ENCODE measurements at places on chromosomes 11 and 22. TPM values are rescaled to one million over a fixed set of nuclear protein-coding genes. Genes with fewer than 3 reads are reported as not detected.

IGSF9B gene
- 0.29 TPM for total RNA-seq

C11orf86 gene
- total RNA-seq = not detected

DTX4 gene
- 7.8 TPM for total RNA-seq

CHST1 gene
- 90.7 TPM for total RNA-seq

TOM1 gene
- total RNA-seq = 45.3 TPM

PANX3 gene
- total RNA-seq = not detected

MISFA gene
- total RNA-seq = 2.9 TPM

DCDC1 gene
- under 0.01 TPM for total RNA-seq

RAG1 gene
- 1.9 TPM for total RNA-seq

LRRC4C gene
- total RNA-seq = not detected

GPR137 gene
- 16.3 TPM for total RNA-seq

ASRGL1 gene
- 16.7 TPM for total RNA-seq

A4GALT gene
- 36.3 TPM for total RNA-seq

TMEM184B gene
- total RNA-seq = 65.0 TPM

MMP8 gene
- not detected for total RNA-seq

SEC14L6 gene
- 0.19 TPM for total RNA-seq

WNT11 gene
- total RNA-seq = not detected

CEP57 gene
- 34.2 TPM for total RNA-seq

DDTL gene
- 1.3 TPM for total RNA-seq

SLC25A18 gene
- total RNA-seq = not detected

SMTNL1 gene
- total RNA-seq = not detected

TMEM191B gene
- total RNA-seq = 0.19 TPM

CCDC73 gene
- total RNA-seq = not detected

TEX54 gene
- total RNA-seq = 0.98 TPM

TRMT2A gene
- total RNA-seq = 47.4 TPM

INSC gene
- total RNA-seq = not detected

ROBO4 gene
- total RNA-seq = 745 TPM

PLA2G6 gene
- total RNA-seq = 2.9 TPM

DMC1 gene
- 0.96 TPM for total RNA-seq

NPTXR gene
- 0.38 TPM for total RNA-seq

Data from vein endothelial cell (primary cell).